ENCODE measurements at places on chromosomes 7 and 10.

GRCh38 chr10:89663144-89663543, 18.1 kb upstream of the PANK1 start:
- no peak for DNase-seq

GRCh38 chr10:49231086-49231820, 43.1 kb upstream of the TMEM273 start:
- DNase-seq: no peak

DNA sequence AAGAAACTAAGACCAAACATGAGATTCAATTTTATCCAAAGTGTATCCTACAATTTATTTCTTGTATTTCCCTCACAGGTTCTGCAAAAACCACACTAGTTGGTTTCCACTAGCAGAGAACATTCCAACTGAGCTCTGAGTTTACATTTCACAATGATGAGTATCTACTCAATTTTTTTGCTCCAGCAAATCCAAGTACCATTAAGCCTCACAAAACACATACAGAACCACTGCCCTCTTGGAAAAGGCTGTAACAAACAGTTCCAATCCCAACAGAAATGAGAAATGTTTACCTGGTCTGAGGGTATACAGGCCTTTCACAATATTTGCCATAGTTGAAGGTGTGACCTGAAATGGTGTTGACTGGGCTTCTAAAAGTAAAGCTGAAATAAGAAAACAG, 59.9 kb downstream of the CACUL1 start:
- DNase-seq: no peak

GRCh38 chr10:117266400-117266799, 25.5 kb downstream of the SLC18A2 start:
- DNase-seq: no peak

- DNase-seq: no peak
Observed at GRCh38 chr10:93579985-93580711, 13.7 kb downstream of the FFAR4 start.

GRCh38 chr7:157276091-157276561, 60.7 kb upstream of the DNAJB6 start:
- DNase-seq: no peak

DNA sequence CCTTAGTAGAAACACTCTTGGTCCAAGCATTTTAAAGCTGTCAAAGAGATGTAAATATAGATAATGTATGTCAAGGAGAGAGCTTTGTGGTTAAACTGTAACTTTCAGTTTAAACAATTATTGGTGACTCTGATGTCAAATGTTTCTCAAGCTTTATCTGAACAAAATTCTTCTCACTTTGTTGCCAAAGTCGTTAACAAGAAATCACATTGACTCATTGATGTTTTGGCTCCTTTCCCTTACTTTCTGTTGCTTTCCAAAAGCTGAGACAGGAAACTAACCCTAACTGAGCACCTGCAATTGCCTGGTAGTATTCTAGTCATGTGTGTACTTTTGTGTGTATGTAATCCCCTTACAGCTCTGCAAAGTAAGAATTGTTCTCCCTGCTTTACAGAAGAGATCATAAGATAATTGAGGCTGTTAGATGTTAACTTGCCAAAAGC, 108.5 kb downstream of the CFTR start:
- no peak for DNase-seq

DNA sequence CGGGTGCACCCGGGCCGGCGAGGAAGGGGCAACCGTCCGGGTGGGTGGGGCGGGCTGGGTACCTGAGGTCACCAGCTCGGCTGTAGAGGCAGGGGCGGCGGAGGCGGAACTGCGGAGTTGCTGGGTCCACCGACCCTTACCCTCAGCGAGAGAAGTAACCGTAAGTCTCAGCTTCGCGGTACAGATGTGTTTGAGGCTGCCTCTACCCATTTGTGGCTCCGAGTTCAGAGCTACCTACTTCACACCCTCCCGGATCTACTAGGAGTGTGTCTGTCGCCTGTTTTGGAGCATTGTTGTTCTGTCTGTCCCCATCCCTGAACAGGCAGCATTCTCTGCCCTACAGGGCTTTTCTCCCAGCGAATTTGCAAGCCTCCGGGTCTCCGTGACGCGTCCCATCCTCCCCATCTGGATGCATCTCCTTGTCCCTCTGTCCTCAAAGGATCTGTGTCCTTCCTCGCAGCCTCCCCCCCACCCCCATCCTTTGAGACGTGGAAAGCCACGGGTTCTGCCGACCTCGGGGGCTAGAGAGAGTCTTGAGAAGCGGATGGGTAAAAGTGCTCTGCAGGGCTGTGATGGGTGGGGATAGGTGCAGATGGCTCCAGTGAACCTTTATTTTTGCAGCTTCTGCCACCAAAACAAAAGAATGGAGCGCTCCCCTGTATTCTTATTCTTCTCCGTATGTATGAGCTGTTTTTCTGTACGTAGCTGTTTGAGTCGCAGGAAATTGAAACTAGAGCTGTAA, 757 bp downstream of the ANKIB1 start:
- no peak for DNase-seq

Data from SHP77 (cell line).